ENCODE measurements at places on chromosomes 2 and 18. TPM values are rescaled to one million over a fixed set of nuclear protein-coding genes. Genes with fewer than 3 reads are reported as not detected.
A peak's percentile ranks its signal among the peaks of the same experiment; 100 is the strongest.

GRCh38 chr2:2524348-2524941, 193.4 kb upstream of the MYT1L start:
- no peak overlapping the region for H3K27ac ChIP-seq
- DNase-seq: no peak

DNA sequence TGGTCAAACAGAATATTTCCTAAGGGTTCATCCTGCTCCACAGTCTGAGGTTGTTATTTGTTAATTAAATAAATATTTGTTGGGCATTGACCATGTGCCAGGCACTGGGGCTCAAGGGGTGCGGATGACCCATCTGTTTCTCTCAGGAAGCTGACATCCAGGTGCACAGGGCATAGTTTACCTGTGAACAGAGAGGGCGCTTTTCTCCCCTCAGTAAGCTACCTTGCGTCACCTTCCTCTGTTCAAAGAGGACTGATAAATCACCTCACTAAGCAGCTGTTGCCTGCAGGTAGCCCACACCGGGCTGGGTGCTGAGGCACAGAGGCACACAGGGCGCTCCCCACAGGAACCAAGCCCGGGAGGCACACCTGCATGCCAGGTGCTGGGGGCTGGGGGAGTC, 41.6 kb downstream of the SH3RF3 start:
- H3K27me3 ChIP-seq: no peaks in the 10 kb centered on the region
- no peak overlapping the region for H3K4me3 ChIP-seq
- peak overlapping the region; percentile 93 for H3K27ac ChIP-seq
- peaks cover 60% of the 10 kb centered on the region for H3K4me1 ChIP-seq

DNA sequence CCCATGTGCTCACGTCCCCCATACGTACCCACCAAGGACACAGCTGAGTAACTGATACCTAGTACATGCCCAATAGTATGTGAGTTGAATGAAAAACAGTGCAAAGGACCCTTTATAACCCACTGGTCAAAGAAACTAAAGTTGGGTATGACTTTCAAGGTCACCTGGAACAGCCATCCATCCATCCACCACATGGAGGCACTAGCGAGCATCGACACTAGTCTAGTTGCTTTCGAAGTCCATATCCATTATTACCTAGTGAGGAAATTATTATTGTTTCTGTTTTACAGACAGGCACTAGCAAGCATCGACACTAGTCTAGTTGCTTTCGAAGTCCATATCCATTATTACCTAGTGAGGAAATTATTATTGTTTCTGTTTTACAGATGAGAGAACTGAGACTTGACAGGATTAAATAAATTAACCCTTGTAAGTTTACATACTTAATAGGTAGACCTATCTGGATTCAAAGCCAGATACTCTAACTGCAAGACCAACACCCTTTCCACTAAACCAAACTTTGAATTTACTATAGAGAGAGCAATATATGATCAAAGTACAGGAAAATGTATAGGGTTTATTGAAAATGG, 233.7 kb downstream of the METTL4 start:
- DNase-seq: peak; percentile 72
- no peak overlapping the region for H3K27ac ChIP-seq
- H3K36me3 ChIP-seq: no peaks in the 10 kb centered on the region
- H3K4me3 ChIP-seq: no peak overlapping the region
- H3K4me1 ChIP-seq: no peaks in the 10 kb centered on the region
- H3K27me3 ChIP-seq: no peaks in the 10 kb centered on the region

GRCh38 chr2:104859291-104859765, 5.4 kb downstream of the POU3F3 start:
- H3K4me3 ChIP-seq: no peak overlapping the region
- H3K27me3 ChIP-seq: peaks cover 55% of the 10 kb centered on the region
- no peak overlapping the region for H3K27ac ChIP-seq
- H3K4me1 ChIP-seq: no peaks in the 10 kb centered on the region
- no peaks in the 10 kb centered on the region for H3K36me3 ChIP-seq

GRCh38 chr2:109545828-109546713, 67.7 kb downstream of the SEPTIN10 start:
- peak; percentile 54 for DNase-seq
- H3K27ac ChIP-seq: no peak overlapping the region
- peaks cover 19% of the 10 kb centered on the region for H3K36me3 ChIP-seq
- H3K4me1 ChIP-seq: peaks cover 2% of the 10 kb centered on the region
- no peak overlapping the region for H3K4me3 ChIP-seq

DNA sequence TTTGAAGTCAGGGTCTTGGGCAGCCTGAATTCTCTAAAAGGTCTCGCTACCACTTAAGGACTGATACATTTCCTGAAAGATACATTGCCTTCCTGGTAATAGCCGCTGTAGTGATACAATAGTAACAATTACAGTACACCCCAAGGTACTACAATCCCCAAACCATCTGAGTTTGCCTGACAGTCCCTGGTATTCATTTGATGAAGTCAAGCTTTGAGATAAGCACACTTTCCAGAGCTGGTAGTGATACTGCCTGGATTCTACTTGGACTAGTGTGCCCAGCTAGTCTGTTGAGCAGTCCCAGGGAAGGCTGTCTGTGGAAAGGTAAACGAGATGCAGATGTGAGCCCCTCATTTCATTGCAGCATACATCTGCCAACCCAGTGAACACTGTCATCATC, 24.4 kb upstream of the ITGB6 start:
- DNase-seq: no peak
- H3K27me3 ChIP-seq: no peaks in the 10 kb centered on the region
- peaks cover 71% of the 10 kb centered on the region for H3K4me1 ChIP-seq
- H3K36me3 ChIP-seq: no peaks in the 10 kb centered on the region
- peak overlapping the region; percentile 81 for H3K27ac ChIP-seq

- no peaks in the 10 kb centered on the region for H3K27me3 ChIP-seq
- no peak for DNase-seq
- peaks cover 20% of the 10 kb centered on the region for H3K4me1 ChIP-seq
- H3K4me3 ChIP-seq: no peak overlapping the region
Observed at GRCh38 chr2:38215993-38216392, 140.0 kb upstream of the CYP1B1 start.

GRCh38 chr18:59697236-59697932, at the start of gene CCBE1:
TSS of gene CCBE1 (minus strand) at chr18:59697423.
- peak within 1 kb of the TSS; percentile 77 for H3K27ac ChIP-seq
- peaks cover 28% of the 10 kb centered on the region for H3K4me1 ChIP-seq
- H3K4me3 ChIP-seq: peak within 1 kb of the TSS; percentile 85
- DNase-seq: peak; percentile 95

- no peak overlapping the region for H3K27ac ChIP-seq
- peaks cover 3% of the 10 kb centered on the region for H3K4me1 ChIP-seq
- H3K27me3 ChIP-seq: no peaks in the 10 kb centered on the region
- no peak overlapping the region for H3K4me3 ChIP-seq
- no peak for DNase-seq
Observed at GRCh38 chr2:169046440-169047151, 15.5 kb upstream of the ABCB11 start.

- H3K36me3 ChIP-seq: no peaks in the 10 kb centered on the region
- no peak for DNase-seq
- no peak overlapping the region for H3K4me3 ChIP-seq
- no peaks in the 10 kb centered on the region for H3K27me3 ChIP-seq
Observed at GRCh38 chr2:109712746-109713145, 81.4 kb upstream of the RGPD5 start.

DNA sequence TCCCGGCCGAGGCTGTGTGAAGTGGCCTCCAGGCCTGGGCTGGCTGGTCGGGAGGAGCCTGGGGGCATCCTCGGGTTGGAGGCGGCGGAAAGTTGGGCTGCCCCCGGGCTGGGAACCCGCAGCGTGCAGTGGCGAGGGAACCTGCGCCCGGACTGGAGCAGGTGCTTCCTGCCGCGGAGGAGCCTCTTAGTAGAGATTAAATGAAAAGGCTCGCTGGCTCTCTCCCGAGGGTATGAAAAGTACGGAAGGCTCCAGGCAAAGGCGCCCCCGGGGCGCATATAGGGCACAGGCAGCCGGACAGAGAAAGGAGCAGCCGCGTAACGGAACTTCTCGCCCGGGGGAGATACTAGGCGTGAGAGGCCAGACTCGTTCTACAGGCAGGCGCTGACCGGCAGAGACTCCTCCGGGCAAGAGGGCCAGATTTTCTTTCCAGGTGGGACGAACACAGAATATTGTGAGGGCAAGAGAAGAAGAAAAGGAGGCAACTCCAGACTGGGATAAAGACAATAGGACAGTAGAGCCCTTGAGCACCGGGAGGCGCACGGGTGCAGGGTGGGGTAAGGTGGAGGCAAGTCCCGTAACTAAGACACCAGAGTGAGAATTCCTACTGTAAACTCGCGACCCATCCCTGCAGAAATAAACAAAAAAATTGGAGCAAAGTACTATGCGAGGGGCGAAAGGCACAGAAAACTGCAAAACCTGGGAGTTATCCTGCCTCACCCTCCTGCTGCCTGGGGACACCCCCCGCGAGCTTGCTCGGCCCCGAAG, 816 bp downstream of the CDH2 start:
- peaks cover 25% of the 10 kb centered on the region for H3K4me1 ChIP-seq
- peak; percentile 84 for DNase-seq
- H3K27ac ChIP-seq: peak overlapping the region; percentile 67
- H3K4me3 ChIP-seq: peak overlapping the region; percentile 91
- no peaks in the 10 kb centered on the region for H3K27me3 ChIP-seq
- no peaks in the 10 kb centered on the region for H3K36me3 ChIP-seq

- H3K27ac ChIP-seq: no peak overlapping the region
- no peaks in the 10 kb centered on the region for H3K27me3 ChIP-seq
- H3K4me1 ChIP-seq: peaks cover 11% of the 10 kb centered on the region
- no peak overlapping the region for H3K4me3 ChIP-seq
- no peaks in the 10 kb centered on the region for H3K36me3 ChIP-seq
Observed at GRCh38 chr18:23740105-23740830, 51.0 kb downstream of the LAMA3 start.

DNA sequence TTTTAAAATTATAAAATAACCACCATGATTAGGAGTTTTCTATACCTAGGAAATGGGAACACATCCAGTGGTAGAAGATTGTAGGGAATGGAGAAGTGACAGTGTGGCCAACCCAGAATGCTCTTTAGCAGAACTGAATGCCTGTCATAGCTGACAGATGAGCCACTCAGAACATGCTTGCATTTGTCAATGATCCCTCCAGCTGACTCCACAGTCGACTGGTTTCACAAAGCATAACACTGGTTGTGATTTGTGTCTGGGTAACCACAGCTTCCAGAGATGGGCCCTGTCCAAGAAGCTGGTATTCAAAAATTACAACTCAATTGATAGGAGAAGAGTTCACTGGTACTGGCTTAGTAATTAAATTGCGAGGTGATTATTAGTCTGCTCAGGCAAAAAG, 9.0 kb upstream of the CTIF start:
- no peak overlapping the region for H3K27ac ChIP-seq
- H3K27me3 ChIP-seq: no peaks in the 10 kb centered on the region
- H3K36me3 ChIP-seq: no peaks in the 10 kb centered on the region

GRCh38 chr2:184449760-184450159, 148.6 kb upstream of the ZNF804A start:
- H3K4me3 ChIP-seq: no peak overlapping the region

DNA sequence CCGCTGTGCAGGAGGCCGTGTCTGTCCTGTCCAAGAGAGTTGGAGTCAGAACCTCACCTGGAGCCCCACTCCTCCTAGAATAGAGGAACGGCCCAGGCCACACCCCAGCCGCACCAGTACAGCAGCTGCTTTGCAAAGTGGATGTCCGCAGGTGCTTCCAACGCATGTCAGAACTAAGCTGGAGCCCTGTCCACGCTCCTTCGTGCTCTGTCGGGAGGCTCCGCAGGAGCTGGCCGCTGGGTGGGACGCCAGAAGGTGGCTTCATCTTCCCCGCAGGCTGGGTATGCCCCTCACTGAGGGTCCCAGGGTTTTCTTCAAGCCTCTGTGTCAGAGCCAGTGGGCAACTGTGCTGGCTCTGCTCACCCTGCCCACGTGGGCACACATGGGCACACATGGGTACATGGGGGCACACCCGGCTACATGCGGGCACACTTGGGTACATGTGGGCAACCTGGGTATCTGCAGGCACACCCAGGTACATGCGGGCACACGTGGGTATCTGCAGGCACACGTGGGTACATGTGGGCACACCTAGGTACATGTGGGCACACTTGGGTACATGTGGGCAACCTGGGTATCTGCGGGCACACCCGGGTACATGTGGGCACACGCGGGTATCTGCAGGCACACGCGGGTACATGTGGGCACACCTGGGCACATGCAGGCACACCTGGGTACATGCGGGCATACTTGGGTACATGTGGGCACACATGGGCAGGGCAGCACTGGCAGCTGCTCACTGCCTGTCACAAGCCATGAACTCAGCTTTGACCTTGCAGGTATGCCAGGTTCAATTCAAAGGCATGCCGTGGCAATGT, 67.1 kb upstream of the CTDP1 start:
- H3K27me3 ChIP-seq: peaks cover 11% of the 10 kb centered on the region
- peak; percentile 67 for DNase-seq
- H3K4me1 ChIP-seq: peaks cover 9% of the 10 kb centered on the region
- no peak overlapping the region for H3K4me3 ChIP-seq
- H3K36me3 ChIP-seq: no peaks in the 10 kb centered on the region
- no peak overlapping the region for H3K27ac ChIP-seq

DNA sequence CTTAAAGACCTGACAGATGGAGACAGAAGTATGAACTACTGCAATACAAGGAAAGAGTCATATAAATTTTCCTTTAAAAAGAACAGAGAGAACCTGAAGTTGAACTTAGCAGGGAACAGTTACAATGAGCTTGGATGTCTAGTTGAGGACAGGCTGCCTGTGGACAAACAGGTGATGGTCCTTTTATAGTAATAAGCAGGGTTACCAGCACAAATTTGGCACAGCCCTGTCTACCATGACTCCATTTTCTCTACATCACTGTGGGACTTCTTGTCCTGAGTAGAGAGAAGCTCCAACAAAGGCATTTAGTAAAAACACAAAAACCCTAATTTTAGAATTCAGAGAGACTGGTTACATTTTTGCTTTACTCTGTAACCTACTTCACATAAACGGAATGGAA, 448.1 kb downstream of the PLCL1 start:
- H3K4me1 ChIP-seq: no peaks in the 10 kb centered on the region
- H3K27ac ChIP-seq: no peak overlapping the region
- DNase-seq: no peak
- peaks cover 3% of the 10 kb centered on the region for H3K27me3 ChIP-seq

The CFAP65 gene
- not detected for total RNA-seq

The ADRA2B gene
- total RNA-seq: under 0.01 TPM

The MLPH gene
- total RNA-seq: 32.1 TPM

The PFN4 gene
- total RNA-seq: not detected

The PLEKHH2 gene
- 18.8 TPM for total RNA-seq

The IL36RN gene
- total RNA-seq: not detected

The RAD51AP2 gene
- not detected for total RNA-seq

The PTPRM gene
- 84.7 TPM for total RNA-seq
